ENCODE measurements at places on chromosomes 11 and 22.

DNA sequence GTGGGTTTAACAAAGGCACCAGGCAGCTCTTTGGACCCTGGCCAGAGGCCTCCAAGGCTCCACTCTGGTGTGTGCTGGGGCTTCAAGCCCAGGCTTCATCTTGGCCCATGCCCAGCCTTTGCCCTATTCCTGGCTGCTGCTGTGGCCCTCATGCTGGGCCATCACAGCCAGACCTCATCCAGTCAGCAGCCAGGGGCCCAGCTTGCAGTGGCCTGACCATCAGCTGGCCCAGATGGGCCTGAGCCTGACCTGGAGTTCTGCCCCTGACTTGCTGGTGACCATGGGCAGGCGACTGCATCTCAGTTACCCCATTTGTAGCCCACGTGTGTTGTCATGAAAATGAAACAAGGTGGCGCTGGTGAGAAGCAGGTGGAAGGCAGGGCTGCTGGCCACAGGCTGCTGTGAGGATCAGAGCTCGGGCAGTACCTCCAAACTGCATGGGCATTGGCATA, 76.1 kb downstream of the MED15 start:
- DNase-seq, result no peak

- no peak for DNase-seq
These were observed 237.8 kb downstream of the TBC1D22A start for GRCh38 chr22:47000256-47000655.

- no peak for DNase-seq
These were observed 538.3 kb downstream of the OPCML start for GRCh38 chr11:132993991-132994502.

GRCh38 chr22:25176175-25176574, 23.5 kb upstream of the CRYBB3 start:
- DNase-seq, result no peak

DNA sequence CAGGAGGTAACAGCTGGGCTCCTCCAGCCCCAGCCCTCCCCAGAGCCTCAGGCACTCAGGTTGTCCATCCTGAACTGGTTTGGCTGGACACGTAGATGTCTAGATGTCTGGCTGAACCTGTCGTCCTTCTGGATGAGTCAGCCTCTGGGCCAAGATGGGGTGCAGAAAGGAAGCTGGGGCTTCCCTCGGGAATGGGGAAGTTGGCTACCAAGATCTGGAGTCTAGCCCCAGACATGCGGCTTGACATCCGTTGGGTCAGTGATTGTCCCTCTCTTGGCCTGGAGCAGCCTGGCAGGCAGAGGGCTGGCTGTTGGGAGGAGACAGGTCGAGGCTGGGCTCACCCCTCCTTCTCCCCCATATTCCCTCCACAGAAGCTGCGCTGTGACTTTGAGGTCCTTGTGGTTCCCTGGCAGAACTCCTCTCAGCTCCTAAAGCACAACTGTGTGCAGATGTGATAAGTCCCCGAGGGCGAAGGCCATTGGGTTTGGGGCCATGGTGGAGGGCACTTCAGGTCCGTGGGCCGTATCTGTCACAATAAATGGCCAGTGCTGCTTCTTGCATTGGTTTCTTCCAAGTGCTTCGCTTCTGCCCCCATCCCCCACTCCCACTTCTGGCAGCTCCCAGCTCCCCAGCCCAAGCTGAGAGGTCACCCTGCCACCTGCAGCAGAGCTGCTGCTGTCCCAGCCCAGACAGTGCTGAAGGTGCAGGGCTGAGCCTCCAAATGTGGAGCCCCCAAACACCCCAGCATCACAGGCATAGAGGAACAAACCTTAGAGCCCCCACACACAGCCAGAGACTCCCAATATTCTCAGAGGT, 1.3 kb downstream of the CST6 start:
- DNase-seq, result no peak

DNA sequence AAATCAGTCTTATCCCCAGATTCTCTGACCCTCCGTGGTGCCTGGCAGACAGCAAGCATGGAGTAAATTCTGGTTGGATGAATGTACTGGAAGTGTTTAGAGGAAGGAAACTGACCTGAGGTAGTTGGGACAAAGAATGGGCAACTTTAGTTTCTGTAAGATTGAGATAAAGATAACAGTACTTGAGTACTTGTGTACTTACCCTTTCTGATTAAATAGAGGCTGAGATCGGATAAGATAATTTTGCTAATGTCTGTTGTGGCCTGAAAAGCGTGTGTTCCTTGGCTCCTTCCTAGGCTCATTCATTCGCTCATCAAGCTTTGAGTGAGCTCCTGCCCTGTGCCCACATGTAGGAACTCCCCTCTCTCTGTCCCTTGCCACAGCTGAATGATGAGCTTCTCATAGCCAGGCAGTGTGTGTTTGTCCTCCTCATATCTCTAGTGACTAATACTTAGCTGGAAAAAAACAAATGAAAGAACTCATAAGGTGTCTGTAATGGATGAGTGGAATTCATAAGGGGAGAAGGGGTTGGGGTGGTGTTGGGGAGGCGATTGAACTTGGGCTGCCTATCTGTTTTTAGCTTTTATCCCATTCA, 118.1 kb downstream of the DBX1 start:
- DNase-seq, result no peak

- no peak for DNase-seq
These were observed 37.5 kb upstream of the STK33 start for GRCh38 chr11:8631395-8632118.

- DNase-seq, result no peak
These were observed 6.1 kb downstream of the ARHGAP8 start for GRCh38 chr22:44758344-44758973.

DNA sequence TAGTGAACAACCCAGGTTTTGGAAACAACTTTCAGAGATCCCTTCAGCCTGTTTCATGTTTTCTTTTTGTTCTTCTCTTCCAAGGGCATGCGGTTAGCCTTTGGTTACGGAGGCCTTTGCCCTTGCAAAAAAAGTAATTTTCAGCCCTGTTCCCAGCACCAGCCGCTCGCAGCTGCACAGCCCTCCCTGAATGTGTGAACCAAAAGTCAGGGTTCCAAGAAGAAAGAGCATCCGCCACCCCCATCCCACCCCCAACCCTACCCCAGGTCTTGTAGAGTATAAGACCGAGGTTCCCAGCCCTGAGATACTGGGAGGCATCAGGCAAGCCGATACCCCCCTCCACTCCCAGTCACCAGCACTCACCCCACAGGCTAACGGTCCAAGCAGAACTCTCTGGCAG, 56.4 kb downstream of the IGLL1 start:
- no peak for DNase-seq

DNA sequence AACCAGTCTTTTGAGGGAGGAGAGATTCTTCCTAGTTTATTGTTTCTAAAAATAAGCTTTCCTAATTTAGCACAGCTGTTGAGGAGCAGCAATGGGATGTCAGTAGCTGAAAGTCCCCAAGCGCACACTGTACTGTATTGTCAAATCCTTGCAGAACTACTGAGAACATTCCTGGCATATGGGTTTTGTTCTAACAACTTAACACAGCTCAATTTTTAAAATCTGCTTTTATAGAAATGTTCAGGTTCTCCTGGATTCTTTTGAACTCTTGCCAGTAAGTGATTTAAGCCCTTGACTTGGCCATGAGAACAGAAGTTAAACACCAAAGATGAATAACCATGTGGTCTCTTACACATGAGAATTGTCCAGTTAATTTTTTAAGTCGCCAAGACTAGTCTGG, 218.6 kb downstream of the FAT3 start:
- DNase-seq, result no peak

- no peak for DNase-seq
These were observed 17.2 kb upstream of the OR5B21 start for GRCh38 chr11:58525037-58525614.

DNA sequence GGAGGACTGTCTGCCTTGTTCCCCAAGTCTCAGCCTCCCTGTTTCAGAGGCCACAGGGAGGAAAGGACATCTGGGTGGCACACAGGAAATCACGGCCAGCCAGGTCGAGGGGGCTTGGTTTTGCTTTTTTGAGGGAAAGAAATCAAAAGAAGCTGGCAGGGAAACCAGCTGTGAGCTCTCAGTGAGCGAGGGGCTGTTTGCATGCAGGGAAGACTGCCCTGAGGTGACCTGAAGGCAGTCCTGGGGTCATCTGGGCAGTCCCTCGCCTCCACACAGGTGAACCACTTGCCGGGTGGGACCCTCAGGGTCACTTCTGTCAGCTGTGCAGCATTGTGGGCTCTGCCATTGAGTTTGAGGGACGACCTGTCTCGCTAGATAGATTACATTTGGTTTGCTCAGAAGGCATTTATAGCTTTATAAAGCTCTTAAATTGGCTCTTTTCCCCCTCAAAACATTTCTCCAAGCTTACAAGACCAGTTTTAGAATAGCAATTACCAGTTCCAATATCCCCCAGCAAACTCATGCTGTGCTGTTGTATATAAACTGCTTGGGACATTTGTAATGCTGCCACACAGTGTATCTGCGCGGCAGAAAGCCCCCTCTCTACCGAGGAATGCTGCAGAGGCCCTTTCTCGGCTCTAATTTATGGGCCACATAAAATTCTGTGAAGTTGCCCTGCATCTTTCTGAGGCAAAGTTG, 28.3 kb downstream of the PKNOX2 start:
- no peak for DNase-seq

DNA sequence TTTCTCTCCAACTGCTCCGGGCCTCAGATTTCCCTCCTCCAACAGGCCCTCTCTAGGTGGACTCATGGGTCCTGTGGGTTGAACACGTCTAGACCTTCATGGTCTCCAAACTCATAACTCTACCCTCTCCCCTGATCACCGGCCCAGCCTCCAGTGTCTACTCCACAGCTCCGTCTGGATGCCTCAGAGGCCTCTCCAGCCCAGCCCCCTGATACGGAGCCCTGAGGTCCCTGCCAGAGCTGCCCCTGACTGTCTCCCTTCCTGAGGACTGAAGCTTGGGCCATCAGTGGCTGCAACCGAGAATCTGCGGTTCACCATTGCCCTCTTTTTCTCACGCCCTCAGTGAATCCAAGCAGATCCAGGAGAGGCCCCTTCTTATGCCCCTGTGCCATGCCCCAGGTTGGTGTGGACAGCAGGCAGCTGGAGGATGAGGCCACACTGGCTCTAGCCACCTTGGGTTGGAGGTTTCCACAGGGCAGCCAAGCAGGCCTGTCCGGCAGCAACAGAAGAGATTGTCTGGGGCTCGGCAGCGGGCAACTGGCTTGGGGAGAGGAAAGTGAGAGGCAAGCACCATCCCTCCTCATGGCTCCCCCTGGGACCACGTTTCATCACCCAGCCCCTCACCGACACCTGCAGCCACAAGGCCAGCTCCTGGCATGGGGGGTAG, 104.6 kb upstream of the FGF3 start:
- DNase-seq, result no peak

- DNase-seq, result no peak
These were observed 379 bp upstream of the SLC3A2 start for GRCh38 chr11:62880231-62880802.

DNA sequence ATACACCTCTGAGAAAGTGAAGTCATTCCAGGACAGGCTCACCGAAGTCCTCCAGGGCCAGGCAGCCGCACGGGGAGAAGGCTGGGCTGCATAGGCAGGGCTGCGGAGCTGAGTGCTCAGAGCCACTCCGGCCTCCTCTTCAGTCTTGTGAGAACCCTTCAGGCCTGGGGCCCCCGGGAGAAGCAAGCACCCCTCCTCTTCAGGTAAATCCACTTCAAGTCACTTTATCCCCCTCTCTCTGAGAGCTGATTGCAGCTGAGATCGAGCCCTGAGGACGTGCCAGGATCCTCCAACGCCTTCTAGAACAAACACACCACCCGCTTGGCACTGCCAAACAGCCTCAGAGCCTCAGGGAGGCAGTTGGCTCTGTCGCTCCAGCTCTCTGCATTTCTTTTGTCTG, 1526.3 kb downstream of the BRD1 start:
- DNase-seq, result no peak
